RPMI8226 (cell line): ENCODE measurements at places on chromosomes 13 and 19.

DNA sequence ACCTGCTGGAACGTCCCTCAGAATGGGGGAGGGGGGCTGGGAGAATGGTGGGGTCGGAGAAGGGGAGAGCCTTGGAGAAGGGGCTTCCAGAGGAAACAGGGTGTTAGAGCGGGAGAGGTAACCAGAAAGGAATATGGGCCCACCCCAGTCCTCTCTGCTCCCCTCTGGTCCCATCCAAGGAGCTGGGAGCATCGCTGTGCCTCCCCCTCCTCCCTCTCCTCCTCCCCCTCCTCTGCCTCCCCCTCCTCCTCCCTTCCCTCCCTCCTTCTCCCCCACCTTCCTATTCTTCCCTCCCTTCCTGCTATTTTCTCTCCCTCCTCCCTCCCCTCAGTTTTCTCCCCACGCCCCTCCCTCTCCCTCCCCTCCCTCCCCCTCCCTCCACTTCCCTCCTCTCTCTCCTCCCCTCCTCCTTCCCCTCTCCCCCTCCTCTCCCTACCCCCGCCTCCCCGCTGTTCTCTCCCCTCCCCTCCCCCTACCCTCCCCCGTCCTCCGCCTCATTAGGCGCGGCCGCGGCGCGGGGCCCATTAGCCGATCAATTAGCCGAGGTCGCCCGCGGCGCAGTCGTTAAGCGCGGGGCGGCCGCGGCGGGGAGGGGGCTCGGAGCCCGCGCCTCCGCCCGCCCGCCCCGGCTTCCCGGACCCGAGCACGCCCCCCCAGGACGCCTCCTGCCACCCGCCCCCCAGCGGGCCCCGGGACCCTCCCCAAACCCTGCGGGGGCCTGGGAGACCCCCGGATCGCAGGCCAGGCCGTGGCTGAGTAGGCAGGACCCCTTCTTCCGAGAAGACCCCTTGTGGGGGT, 15.4 kb downstream of the TLE5 start:
- DNase-seq, result peak; percentile 47

DNA sequence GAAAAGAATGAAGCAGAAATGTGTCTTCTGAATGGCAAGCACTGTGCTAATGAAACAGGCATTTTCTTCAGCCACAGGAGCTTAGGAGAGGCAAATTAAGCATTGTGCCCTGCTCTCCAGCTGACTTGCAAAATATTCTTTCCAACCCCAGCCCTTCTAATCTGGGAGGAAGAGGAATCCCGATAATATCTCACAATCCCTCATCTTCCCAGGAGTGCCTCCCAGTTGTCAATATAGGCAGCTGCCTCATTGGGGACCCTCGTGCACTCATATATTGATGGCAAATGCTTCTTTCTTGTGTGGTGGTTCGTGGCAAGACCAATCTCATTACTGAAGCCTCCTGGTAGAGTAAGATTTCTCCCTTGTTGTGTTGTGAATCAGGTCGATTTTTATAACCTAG, 299.0 kb downstream of the COG6 start:
- DNase-seq, result no peak

DNA sequence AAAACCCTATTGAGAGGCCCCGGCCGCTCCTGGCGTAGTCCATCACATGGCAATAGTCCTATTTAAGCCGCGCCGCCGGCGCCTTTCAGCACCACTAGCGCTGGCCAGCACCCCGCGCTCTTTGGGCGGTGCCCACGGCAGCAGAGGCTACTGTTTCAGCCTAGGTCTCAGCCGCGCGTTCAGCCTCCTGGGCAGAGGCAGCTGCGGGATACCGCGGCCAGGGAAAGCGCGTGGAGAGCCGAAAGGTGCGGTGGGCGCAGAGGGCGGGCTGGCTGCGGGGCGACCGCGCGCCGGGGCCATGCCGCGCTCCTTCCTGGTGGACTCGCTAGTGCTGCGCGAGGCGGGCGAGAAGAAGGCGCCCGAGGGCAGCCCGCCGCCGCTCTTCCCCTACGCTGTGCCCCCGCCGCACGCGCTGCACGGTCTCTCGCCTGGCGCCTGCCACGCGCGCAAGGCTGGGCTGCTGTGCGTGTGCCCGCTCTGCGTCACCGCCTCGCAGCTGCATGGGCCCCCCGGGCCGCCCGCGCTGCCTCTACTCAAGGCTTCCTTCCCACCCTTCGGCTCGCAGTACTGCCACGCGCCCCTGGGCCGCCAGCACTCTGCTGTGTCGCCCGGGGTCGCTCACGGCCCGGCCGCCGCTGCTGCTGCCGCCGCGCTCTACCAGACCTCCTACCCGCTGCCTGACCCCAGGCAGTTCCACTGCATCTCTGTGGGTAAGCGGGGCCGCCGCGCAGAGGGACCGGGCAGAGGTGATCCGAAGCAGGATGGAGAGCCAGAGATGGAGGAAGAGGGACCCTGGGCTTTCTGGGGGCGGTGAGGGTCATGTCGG, at the start of gene GSX1:
Gene GSX1 (plus strand): TSS at position 91 of the 826 bp plus-strand sequence. CDS start 208 bp downstream, at position 299.
- peak; percentile 54 for DNase-seq

GRCh38 chr13:110416131-110417025, 109.3 kb downstream of the COL4A2 start:
- no peak for DNase-seq

- DNase-seq, result no peak
Observed at GRCh38 chr13:75721307-75721706, 85.2 kb downstream of the LMO7 start.

GRCh38 chr19:38669552-38669951, 22.1 kb downstream of the ACTN4 start:
- no peak for DNase-seq

- no peak for DNase-seq
Observed at GRCh38 chr19:13013649-13014048, 18.4 kb downstream of the NFIX start.
